GM13976 (cell line): ENCODE measurements at places on chromosomes 2 and 18.

DNA sequence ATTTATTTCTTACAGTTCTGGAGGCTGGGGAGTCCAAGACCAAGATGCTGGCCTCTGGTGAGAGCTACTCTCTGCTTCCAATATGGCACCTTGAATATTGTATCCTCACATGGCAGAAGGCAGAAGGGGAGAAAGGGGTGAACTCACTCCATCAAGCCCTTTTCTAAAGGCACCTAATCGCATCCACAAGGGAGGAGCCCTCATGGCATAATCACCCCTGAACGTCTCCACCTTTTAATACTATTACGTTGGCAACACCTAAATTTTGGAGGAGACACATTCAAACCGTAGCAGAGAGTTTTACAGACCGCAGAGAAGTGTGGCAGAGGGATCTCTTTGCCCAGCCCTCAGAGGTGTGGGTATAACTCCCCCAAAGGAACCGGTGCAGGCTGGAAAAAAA lies 142.6 kb upstream of the BCL2L11 start:
- no peak for DNase-seq

DNA sequence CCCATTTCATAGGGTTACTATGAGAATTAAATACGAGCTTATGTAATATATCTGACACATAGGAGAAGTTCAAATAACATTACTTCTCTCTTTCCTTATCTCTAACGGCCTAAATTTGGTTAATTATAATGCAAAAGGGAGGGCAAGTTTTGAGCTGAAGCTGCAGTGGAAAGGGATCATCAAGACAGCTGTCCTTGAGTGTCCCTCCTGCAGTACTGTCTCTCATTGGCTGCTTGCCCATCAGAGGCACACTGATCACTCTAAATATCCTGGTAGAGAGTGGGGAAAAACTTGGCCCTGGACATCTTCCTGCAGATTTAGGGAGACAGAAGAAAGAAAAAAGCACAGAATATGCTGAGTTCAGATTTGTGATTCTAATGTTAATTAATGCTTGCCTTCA lies 186.0 kb downstream of the CAMKMT start:
- no peak for DNase-seq

- DNase-seq = no peak
Measured at GRCh38 chr2:46273919-46274318, 23.3 kb upstream of the EPAS1 start.

DNA sequence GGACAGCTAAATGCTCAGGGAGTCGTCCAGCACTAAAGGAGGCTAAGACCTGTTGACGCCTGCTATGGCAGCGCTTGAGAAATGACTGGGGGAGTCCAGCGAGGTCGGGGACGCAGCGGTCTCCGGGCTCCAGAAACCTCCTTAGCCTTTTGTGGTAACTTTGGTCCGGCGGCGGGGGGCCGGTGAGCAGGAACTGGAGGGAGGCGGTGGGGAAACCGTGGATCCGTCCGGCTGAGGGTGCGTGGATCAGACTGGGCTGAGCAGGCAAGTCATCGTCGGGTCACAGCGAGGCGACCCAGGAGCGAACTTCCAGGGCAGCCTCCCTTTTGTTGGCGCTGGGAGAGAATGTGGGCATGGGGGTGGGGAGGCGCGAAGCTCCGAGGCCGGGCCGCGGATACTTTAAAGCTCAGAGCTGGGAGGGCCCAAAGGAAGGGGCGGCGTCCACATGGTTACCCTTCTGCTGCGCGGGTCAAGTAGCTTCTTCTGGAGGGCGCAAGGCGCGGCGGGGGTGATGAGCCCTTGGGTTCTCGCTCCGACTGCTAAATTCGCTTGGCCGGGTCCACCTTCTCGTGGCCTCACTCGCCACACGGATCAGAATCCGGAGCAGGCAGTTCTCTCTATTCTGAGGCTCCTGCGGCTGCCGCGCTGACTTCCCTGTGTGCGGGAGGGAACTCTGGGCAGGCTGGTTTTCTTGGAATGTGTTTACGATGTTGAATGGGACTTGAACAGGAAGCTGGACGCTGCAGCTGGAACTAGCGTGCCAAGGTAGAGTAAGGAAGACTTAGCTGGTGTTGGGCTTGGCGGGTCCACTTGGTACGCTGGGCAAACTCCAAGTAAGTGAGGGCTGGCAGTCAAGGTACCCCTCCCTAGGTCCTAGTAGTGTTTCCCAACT lies 920 bp downstream of the GULP1 start:
- DNase-seq = no peak

GRCh38 chr2:177572236-177572671 lies 179.7 kb downstream of the AGPS start:
- no peak for DNase-seq

GRCh38 chr18:3246635-3247239 lies 864 bp upstream of the MYL12A start:
- DNase-seq = no peak

- DNase-seq = no peak
Measured at GRCh38 chr2:165427686-165428085, 41.8 kb upstream of the CSRNP3 start.

DNA sequence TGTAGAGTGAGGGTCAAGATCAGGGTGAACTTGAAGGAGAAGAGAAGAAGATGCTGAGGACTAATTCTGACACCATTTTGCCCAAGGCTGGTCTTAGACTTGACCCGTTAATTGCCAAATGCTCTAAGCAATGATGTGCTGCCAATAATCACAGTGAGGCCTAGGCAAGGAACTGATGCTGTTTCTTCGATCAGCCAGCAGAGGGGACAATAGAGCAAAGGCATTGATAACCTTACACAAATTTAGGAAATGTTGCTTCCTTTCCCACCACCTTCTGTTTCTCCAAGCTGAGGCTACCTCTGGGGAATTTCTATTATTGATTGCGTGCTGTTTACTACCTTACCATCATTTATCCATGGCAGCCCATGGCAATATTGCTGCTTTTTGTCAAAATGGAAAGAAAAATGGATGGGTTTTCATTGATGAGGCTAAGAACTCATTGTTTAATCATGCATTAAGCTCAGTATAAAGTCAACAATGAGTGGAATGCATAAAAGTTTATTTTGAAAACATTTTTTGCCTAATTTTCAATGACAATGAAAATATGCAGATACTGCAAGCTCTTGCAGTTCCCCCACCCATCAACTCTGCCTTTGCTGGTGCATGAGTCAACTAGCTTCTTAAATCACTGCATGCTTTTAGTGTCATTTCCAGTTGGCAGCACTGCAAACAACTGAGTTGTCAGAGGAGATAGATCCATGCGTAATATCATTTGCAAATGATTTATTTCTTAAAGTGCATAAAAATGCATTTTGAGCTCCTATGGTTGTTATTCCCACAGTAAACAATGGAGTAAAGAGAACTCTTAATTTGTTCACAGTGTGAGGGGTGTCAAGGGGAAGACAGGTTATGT lies 116.4 kb upstream of the NYAP2 start:
- DNase-seq = peak; percentile 22

DNA sequence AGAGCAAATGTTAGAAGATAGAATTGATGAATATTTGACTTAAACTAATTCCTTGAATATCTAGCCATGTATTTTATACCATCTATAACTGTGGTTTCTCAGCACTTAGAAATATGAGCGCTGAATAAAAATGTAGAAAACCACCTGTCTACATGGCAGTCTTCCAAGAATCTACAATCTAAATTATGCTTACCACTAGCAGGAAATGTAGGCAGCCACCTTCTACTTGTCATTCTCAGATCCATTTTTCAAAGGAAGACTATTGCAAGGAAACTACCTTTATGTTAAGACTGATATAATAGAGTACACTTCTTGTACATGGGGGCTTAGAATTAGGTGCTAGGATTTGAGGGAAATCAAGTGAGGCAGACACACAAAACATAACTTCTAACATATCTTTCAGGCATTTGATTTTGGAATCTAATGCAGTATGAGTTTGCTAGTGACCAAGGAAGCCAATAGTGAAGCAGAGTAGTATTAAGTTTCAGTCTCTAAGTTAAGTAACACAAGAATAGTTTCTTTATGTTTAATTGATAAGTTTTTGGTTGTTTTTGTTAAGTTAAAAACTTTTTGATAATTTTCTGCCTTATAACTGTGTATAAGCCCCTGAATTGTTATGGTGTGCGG lies 175.9 kb upstream of the ITGA4 start:
- no peak for DNase-seq

GRCh38 chr2:70474256-70474848 lies 79.3 kb downstream of the TGFA start:
- DNase-seq = no peak

DNA sequence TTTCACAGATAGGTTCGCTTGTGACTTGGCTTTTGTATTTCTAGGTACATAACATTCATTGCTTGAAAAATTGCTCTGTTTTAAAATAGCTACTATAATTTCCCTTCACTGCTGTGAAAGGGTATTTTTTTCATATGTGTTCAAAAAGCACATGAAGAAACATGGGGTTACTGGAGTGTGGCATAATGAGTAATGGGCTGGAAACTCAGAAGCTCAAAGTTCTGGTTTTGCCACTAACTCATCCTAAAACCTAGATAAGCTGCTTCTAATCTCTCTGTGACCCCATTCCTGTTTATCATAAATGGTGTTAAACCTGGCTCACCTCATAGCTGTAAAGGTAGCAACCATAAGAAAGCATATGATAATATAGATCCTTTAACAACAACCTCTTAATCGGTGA lies 319.3 kb downstream of the PTPRM start:
- no peak for DNase-seq

- DNase-seq = no peak
Measured at GRCh38 chr2:160293391-160294091, 93.5 kb upstream of the ITGB6 start.

DNA sequence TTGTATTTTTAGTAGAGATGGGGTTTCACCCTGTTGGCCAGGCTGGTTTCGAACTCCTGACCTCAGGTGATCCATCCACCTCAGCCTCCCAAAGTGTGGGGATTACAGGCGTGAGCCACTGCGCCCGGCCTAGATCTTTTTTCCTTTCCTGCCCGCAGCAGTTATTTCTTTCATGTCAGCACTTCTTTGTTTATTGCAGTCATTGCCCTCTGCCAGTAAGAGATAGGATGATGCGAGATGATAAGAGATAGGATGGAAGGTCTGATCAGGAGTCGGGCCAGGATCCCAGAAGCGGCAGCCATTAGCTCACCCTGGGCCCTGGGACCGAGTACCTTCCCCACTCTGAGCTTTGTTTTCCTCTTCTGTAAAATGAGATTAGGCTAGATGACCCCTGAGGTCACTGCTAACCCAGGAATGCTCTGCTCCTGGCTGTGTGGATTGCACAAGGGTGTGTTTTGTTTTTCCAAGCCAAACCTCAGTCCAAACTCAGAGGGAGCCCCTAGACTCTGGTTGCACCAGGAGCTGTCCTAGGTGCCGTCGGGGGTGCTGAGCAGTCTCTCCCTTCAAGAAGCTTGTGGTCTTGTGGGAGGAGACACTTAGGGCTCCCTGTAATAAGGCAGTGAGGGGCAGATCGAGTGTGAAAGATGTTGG lies 63.3 kb downstream of the LPIN1 start:
- no peak for DNase-seq

GRCh38 chr2:195038153-195038552 lies 618.9 kb upstream of the SLC39A10 start:
- DNase-seq = no peak

DNA sequence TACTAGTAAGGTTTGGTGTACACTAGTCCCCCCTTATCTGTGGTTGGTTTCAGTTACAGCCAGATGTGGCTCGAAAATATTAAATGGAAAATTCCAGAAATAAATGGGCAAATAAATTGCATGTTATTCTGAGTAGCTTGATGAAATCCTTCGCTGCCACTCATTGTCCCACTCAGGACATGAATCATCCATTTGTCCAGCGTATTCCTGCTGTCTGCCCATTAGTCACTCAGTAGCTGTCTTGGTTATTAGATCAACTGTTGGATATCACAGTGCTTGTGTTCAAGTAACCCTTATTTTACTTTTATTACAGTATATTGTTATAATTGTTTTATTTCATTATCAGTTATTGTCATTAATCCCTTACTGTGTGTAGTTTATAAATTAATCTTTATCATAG lies 21.7 kb downstream of the ZDBF2 start:
- no peak for DNase-seq

- DNase-seq = no peak
Measured at GRCh38 chr2:65608466-65608865, 176.1 kb upstream of the SPRED2 start.

- no peak for DNase-seq
Measured at GRCh38 chr18:26479681-26480079, 68.7 kb downstream of the KCTD1 start.

DNA sequence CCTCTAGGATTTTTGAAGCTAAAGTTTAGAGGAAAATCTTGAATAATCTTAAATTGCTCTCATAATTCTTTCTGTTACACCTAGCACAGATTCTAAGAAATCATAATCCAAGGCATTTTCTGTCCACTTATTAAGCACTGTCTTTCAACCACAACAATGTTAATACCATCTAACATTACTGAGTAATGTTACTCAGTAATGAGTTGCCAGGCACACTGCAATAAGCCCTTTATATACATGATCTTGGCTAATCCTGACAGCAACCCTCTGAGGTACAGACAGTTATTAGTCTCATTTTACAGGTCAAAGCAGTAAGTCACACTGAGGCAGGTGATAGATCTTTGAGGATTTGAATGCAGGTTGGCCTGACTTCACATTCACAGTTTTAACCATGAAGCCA lies 291.9 kb downstream of the ALK start:
- DNase-seq = no peak

GRCh38 chr2:72133721-72134407 lies 13.8 kb downstream of the CYP26B1 start:
- no peak for DNase-seq

DNA sequence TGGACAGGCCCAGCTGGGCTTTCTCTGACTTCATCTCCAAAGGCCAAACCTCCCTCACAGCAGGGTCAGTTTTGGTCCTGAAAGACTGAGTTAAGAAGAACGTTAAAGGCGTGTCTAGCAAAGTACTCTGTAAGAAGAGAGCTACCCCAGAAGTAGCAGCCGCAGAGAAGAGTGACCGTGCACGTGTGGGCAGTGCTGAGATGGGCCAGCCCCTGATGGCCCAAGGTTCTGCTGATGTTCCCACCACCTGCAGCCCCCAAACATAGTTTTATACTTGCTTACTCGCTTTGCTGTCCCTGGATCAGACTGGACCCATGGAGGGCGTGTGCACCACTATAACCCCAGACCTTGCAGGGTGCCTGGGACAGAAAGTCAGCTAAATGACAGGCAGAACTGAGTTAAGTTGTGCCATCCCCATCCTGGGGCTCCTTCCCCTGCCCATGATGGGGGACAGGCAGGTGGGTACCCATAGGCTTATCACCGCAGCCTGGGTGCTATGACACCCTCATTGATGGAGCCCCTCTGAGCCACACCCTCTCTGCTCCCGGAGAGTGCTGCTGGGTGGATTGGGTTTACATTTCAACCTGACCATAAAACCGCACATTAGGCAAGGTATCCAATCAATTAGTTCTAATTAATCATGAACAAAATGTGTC lies 367.3 kb upstream of the HS6ST1 start:
- DNase-seq = no peak

GRCh38 chr2:169131587-169132512 lies 62.5 kb downstream of the DHRS9 start:
- peak; percentile 62 for DNase-seq
